Islet precursor cell (in vitro differentiated cells): ENCODE measurements at places on chromosomes 2 and 18.
A peak's percentile ranks its signal among the peaks of the same experiment; 100 is the strongest.

GRCh38 chr18:12288403-12288755 lies 19.7 kb upstream of the TUBB6 start:
- no peak for DNase-seq

DNA sequence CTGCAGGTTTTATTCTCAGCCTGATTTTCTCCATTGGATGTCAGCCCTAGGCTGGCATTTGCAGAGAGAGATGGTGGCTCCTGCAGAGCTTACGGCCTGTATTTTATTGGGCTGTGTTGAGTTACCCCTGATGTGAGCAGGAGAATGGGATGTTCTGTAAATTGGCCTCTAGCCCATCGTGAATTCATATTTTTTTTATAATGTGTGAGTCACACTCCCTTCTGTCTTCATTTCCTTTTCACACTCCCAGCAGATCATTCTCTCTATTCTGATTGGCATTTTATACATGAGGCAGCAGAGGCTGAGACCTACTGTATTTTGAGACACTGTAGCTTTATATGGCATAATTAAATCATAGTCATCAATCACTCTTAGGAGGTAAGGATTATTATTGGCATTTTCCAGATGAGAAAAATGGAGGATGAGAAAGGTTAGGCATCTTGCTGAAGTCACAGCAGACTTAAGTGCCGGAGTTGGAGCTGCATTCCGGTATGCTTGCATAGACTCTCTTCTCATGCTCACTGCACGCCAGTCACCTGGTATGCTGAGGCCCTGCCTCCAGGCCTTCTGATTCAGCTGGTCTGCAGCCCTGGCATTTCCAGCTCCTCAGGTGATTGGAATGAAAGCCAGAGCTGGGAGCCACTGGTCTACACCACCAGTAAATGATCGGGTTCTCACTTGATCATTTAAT lies 142.4 kb downstream of the NEDD4L start:
- DNase-seq: peak; percentile 97

GRCh38 chr2:21804151-21804550 lies 680.4 kb downstream of the TDRD15 start:
- no peak for DNase-seq

GRCh38 chr2:212953170-212953920 lies 198.1 kb downstream of the IKZF2 start:
- peak; percentile 63 for DNase-seq

GRCh38 chr2:167438206-167438605 lies 549.9 kb downstream of the XIRP2 start:
- peak; percentile 81 for DNase-seq

DNA sequence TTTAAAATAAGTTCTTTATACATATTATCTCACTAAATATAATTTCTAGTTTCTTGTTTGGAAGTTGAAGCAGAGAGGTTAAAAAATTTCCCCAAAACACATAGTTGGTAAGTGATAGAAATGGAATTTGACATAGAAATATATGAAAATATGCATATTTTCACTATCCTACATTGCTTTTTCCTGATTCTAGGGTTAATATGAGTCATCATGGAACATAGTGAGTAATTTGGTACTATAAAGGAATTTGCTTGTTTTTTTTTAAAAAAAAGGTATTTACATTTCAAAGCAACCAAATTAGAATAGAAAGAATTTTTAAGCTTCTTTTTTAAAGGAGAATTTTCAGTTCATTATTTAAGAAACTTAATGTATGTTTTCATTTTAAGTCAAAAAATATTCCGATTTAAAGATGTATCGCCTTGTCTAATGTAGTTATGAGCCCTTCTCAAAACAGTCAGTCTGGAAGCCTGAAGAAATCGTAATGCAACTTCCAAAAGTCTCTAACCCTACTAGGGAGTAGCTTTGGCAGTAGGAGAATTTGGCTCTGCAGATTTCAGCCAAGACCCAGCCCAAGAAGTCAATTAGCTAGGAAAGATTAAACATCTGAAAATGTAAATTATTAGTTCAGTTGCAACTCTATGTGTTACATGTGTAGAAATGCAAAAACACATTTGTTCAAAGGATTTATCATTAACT lies 147.3 kb downstream of the RDH14 start:
- no peak for DNase-seq

DNA sequence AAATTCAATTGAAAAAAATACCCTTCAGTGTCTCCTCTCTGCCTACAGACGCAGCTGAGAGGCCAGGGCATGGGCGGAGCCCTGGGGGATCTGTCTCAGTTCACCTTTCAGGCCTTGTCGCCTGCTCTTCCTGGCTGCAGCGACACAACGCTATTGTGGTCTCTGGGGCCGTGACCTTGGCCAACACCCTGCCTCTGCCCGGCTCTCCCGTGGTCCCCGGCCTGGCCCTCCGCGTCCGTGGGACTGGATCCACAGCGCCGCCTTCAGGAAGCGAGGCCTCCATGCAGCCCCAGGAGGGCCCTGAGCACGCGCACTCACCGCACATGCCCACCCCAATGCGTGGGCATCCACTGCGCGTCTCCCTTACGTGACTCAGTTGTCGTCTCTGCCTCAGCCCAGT lies 81.1 kb downstream of the MRPS9 start:
- DNase-seq: peak; percentile 71

DNA sequence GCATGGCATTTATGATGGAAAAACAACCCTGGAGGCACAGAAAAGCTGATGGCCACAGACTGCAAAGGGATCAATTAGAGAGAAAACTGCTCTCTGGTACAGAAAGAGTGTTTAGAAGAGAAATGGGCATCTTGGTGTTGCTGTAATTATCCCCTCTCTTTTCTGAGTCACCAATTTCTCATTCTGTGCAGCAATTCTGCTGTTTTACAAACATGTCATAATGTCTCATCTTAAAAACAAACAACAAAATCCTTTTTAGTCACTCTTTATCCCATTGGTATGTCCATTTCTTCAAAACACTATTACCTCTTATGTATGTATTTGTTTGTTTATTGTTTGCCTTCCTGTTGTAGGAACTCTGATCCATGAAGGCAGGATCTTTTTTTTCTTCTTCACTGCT lies 73.9 kb upstream of the HK2 start:
- DNase-seq: no peak

- no peak for DNase-seq
Observed at GRCh38 chr18:62576845-62577512, 54.2 kb downstream of the ZCCHC2 start.

GRCh38 chr2:185828326-185828725 lies 89.7 kb downstream of the FSIP2 start:
- no peak for DNase-seq

DNA sequence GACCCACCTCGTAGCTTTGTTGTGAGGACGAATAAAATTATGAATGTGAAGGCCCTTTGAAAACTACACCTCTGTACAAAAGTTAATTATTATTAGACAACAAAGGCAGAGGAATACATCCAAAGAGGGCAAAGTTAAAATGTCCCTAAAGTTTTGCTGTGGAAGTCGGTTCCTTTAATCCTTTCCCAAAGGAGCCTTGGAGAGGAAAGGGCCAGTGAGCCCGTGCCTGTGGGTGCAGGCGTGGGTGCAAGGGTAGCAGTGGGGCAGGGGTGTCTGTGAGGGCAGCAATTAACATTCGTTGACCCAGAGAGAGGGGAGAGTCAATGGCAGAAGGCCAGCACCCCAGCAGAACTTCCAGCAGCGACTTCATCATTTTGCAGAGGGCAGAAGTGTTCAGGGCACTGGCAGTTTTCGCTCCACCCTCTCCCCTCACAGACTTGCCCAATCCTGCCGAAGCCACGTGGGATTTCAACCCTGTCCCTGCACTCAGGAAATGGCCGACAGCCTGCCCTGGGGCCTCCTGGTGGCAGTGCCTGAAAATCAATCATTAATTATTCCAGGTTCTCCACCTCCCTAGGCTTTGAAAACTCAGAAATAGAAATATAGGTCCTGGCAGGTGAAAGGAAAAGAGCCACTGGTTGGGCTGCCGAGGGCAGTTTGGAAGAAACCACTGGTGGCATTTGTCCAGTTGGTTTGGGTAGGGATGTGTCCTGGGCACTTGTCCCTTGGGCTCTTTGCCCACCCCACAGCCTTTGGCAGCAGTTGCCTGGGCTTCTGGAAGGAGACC lies 4.2 kb upstream of the PAX8 start:
- DNase-seq: no peak

GRCh38 chr2:86020984-86021383 lies 84.7 kb downstream of the POLR1A start:
- no peak for DNase-seq

DNA sequence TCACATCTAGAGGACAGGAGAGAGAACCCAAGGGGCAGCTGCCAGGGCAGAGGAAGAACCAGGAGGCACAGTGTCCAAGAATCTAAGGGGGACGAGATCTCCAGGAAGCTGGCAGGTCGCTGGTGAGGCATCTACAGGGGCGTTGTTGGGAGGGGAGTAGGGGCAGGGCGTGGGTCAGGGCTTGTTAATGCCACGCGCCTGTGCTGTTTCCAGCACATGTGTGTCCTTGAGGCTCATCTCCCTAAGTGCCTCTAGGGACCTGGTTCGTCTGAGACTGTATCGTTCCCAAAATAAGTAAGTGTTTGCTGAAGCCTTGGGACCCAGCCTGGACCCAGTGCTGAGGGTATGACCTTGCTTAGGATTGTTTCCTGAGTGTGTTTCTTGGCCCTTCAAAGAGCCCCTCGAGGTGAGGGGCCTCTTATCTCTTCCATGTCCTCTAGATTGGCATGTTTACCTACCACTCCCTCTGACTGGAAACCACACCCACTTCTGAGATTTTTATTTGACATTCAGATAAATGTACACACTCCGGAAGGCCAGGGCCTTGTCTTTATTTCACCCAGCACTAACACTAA lies 22.2 kb downstream of the HK2 start:
- no peak for DNase-seq

GRCh38 chr2:133072837-133073694 lies 403.1 kb upstream of the LYPD1 start:
- no peak for DNase-seq

DNA sequence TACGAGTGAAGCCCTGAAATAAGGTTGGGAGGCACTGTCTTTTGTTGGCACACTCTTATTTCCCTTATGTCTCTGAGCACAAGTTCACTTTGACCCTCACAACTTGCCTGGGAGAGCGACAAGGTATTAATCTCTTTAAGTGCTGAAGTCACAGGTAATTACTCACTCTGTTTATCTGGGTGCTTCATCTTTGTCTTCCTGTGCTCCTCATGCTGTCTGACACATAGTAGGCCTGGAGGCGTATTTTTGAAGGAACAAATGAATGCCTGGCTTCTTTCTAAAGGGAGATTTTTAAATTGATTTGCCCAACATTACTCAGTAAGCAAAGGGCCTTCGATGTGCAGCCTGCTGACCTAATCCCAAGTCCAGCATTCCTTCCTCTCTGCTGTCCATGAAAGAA lies 507.1 kb upstream of the TNP1 start:
- peak; percentile 87 for DNase-seq

- no peak for DNase-seq
Observed at GRCh38 chr2:3487028-3487425, 32.3 kb downstream of the ADI1 start.

- DNase-seq: no peak
Observed at GRCh38 chr2:157244691-157245090, 12.8 kb upstream of the GALNT5 start.

- DNase-seq: no peak
Observed at GRCh38 chr18:41004324-41004723, 950.7 kb upstream of the PIK3C3 start.

DNA sequence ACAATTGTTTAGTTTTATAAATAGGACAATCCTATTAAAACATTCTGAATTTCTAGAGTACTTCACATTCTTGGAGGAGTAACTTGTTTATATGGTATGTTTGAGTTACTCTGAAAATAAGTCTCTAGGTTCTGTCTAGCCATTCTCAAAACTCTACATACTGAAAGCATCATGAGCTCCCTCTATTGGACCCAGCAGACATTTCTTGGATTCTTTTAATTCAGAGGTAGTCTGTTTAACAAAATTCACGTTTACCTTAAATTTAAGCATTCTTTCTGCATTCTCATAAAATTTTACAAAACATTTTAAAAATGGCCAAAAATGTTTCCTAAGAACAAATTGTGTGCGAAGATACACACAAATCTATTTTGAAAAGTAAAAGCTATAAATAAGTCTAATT lies 15.3 kb downstream of the SP9 start:
- DNase-seq: no peak

- no peak for DNase-seq
Observed at GRCh38 chr18:3692691-3693090, 242.7 kb downstream of the TGIF1 start.

- peak; percentile 97 for DNase-seq
Observed at GRCh38 chr18:28176948-28177827, at the start of gene CDH2. CDH2 (minus strand) TSS chr18:28177130; CDS start chr18:28177022, 108 bp downstream.

GRCh38 chr18:3283908-3284307 lies 22.0 kb downstream of the MYL12B start:
- peak; percentile 61 for DNase-seq

DNA sequence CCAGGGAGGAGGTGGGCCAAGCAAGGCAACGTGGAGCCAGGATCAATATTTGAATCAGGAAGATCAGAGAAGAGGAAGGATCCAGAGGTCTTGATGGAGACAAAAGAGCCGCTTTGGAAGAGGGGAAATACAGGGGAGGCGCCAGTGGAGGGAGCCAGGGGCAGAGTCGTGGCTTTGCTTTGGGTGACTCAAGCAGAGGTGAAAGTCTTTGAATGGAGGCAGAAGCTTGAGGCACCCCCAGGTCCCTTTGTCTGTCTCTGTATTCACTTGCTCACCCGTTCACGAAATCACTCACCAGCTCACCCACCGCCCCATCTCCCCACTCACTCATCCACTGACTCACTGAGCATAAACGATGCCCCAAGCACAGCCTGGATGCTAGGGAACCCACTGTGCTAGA lies 134.1 kb downstream of the ACOXL start:
- no peak for DNase-seq

- DNase-seq: peak; percentile 87
Observed at GRCh38 chr18:11733031-11733430, 44.0 kb downstream of the GNAL start.

GRCh38 chr18:55404832-55405465 lies 183.0 kb downstream of the TCF4 start:
- DNase-seq: no peak

- DNase-seq: peak; percentile 93
Observed at GRCh38 chr2:230684270-230685168, 28.1 kb upstream of the CAB39 start.

- DNase-seq: no peak
Observed at GRCh38 chr2:217902379-217903141, 100.2 kb downstream of the TNS1 start.

DNA sequence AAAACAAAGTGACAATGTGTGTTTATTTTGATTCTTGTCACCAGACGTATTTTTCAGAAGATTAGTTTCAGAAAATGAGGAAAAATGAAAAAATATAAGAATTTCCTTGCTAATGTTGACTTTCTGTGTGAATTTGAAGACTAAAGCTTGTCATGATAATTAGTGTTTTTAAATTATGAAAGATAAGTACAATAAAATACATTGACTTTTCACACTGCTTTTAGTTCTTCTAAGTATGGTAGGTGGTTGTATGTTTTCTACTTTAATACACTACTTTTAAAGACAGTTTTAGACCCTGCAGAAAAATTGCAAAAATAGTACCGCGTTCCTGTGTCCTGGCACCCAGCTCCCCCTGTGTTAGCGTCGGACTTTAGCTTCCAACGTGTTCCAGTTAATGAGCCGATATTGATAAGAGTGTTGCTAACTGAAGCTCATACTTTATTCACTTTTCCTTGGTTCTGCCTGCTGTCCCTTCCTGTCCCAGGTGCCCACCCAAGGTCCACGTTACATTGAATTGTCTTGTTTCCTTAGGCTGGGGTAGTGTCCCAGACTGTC lies 695 bp downstream of the RBFA start:
- no peak for DNase-seq

- no peak for DNase-seq
Observed at GRCh38 chr2:105888625-105889024, 143.9 kb downstream of the NCK2 start.

- DNase-seq: no peak
Observed at GRCh38 chr2:5895284-5895683, 203.1 kb downstream of the SOX11 start.
